ENCODE measurements at places on chromosomes 4 and X. TPM values are rescaled to one million over a fixed set of nuclear protein-coding genes. Genes with fewer than 3 reads are reported as not detected.

- no peak overlapping the region for H3K4me3 ChIP-seq
- H3K27ac ChIP-seq = no peak overlapping the region
- H3K4me1 ChIP-seq = no peaks in the 10 kb centered on the region
- DNase-seq = no peak
- H3K36me3 ChIP-seq = no peaks in the 10 kb centered on the region
Measured at GRCh38 chr4:188037003-188037713, 41.6 kb downstream of the ZFP42 start.

- H3K27ac ChIP-seq = no peak overlapping the region
- peaks cover 12% of the 10 kb centered on the region for H3K27me3 ChIP-seq
- no peak overlapping the region for H3K4me3 ChIP-seq
- peaks cover 10% of the 10 kb centered on the region for H3K4me1 ChIP-seq
- no peak for DNase-seq
Measured at GRCh38 chr4:16124232-16124631, 40.4 kb upstream of the PROM1 start.

- no peaks in the 10 kb centered on the region for H3K4me1 ChIP-seq
- no peak overlapping the region for H3K27ac ChIP-seq
- DNase-seq = no peak
- H3K36me3 ChIP-seq = no peaks in the 10 kb centered on the region
Measured at GRCh38 chr4:151223465-151223864, 53.5 kb upstream of the PRSS48 start.

KLHL5 gene
- 21.6 TPM for total RNA-seq

DNA sequence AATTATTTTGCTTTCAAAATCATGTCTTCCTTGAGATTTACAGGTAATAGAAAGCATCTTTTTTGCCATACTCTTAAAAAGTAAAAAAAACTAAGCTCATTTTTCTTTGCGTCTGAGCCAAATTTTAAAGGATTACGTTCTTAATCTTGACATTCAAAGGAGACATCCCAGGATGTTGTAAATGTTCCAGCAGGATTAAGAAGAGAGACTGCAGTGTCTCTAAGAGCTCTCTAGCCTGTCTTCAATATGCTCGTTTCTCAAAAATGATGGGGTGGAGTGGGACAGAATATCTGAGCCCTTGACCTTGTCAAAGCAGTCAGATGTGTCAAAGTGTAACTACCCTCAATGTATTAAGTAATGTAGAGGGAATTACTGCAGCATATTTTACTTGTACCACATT lies 363.3 kb downstream of the PCDH7 start:
- DNase-seq = no peak
- no peak overlapping the region for H3K4me3 ChIP-seq

CT45A8 gene
- not detected for total RNA-seq

DNA sequence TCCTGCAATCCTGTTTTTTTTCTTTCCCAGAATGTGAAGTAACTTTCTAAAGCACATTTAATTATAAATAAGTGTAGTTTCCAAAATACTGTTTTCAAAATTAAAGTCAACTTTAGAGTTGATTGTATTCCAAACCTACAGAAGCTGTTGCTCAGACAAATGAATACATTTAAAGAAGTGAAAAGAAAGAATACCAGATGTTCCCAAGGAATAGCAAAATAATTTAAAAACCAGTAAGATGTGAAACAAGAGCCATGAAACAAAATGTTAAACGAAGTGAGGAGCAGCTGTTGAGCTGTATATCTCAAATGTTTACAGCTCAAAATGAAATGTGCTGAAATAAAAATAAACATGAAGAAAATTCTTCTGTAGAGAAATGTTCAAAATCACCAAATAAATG lies 627.4 kb upstream of the NDST4 start:
- DNase-seq = no peak
- H3K27ac ChIP-seq = no peak overlapping the region
- no peak overlapping the region for H3K4me3 ChIP-seq
- no peaks in the 10 kb centered on the region for H3K36me3 ChIP-seq
- H3K4me1 ChIP-seq = no peaks in the 10 kb centered on the region

DNA sequence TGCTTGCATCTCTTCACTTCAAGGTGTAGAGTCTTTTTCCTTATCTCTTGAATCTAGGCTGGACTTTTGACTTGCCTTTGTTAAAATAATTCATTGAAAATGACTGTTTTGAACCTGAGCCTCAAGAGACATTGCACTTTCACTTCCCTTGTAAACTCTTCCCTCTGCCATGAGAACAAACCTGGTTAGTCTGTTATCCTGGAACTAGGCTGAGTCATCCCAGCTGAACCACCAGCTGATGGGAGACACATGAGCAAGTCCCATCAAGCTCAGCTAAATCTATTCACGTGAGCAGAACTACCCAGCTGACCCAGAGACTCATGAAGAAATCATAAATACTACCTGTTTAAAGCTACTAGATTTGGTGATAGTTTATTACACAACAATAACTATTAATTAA lies 202.3 kb upstream of the CENPE start:
- no peaks in the 10 kb centered on the region for H3K36me3 ChIP-seq
- DNase-seq = no peak
- H3K27ac ChIP-seq = no peak overlapping the region
- H3K4me1 ChIP-seq = no peaks in the 10 kb centered on the region
- H3K27me3 ChIP-seq = no peaks in the 10 kb centered on the region
- no peak overlapping the region for H3K4me3 ChIP-seq

GRCh38 chr4:27085396-27085795 lies 224.8 kb downstream of the STIM2 start:
- H3K4me1 ChIP-seq = peaks cover 5% of the 10 kb centered on the region
- no peak overlapping the region for H3K4me3 ChIP-seq
- no peaks in the 10 kb centered on the region for H3K36me3 ChIP-seq
- H3K27ac ChIP-seq = no peak overlapping the region
- H3K27me3 ChIP-seq = peaks cover 48% of the 10 kb centered on the region

GRCh38 chr4:132818091-132818490 lies 331.0 kb upstream of the PCDH10 start:
- H3K27ac ChIP-seq = no peak overlapping the region
- H3K36me3 ChIP-seq = no peaks in the 10 kb centered on the region
- no peaks in the 10 kb centered on the region for H3K4me1 ChIP-seq
- no peaks in the 10 kb centered on the region for H3K27me3 ChIP-seq

GRCh38 chr4:86013621-86014020 lies 346.2 kb downstream of the MAPK10 start:
- no peaks in the 10 kb centered on the region for H3K27me3 ChIP-seq
- no peak overlapping the region for H3K4me3 ChIP-seq
- DNase-seq = no peak
- H3K27ac ChIP-seq = no peak overlapping the region
- no peaks in the 10 kb centered on the region for H3K4me1 ChIP-seq
- H3K36me3 ChIP-seq = no peaks in the 10 kb centered on the region

DNA sequence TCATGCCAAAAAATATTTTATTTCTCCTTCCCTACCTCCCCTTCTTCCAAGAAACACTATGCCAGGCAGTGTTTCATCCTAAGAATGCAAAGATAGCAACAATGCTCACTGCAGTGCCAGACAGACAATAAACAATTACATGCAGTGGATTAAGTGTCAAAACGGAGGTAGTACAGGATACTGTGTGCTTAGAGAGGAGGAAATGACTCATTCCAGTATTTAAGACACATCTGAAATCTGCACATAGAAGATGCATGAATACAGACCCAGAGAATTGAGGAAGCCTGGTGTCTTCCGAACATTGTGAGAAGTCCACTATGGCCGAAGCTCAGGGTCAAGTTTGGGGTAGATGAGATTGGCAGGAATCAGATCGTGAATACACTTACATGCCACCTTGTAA lies 326.4 kb downstream of the PPP3CA start:
- H3K4me3 ChIP-seq = peak overlapping the region; percentile 63
- peaks cover 32% of the 10 kb centered on the region for H3K36me3 ChIP-seq
- peaks cover 65% of the 10 kb centered on the region for H3K4me1 ChIP-seq
- peak; percentile 47 for DNase-seq

DNA sequence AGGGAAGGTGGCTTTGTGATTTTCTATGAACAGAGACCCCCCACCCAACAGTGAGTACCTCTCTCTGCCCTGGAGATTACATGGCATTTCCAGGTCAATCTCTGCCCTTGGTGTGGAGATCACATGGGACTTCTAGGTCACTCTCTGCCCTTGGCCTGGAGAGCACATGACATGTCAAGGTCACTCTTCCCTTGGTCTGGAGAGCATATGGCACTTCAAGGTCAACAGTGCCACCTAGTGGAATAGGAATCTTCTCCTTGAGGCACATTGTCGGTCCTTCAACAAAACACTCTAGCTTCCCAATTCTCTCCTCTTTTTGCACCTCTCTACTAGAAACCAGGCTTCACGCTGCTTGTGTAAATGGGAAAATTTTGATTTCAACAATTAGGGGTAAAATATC lies 66.2 kb upstream of the TACR3 start:
- no peaks in the 10 kb centered on the region for H3K27me3 ChIP-seq
- no peaks in the 10 kb centered on the region for H3K4me1 ChIP-seq
- H3K36me3 ChIP-seq = no peaks in the 10 kb centered on the region
- no peak overlapping the region for H3K4me3 ChIP-seq

DNA sequence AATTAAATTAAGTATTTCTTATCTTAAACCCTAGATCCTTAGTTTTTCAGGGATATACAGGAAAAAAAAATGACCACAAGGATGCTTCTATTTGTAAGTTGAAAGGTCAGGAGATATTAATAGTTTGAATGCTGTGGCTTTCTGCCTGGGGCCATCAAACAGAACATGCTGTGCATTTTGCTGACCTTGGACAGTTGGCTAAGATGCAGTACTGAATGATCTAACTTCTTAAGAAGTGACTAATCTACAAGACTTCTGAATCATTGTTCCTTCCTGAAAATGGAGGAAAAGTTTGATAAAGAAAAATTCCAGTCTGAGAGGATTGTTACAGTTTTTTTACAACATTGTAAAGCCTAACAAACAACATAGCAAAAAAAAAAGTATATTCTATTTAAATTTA lies 237.8 kb upstream of the JADE1 start:
- H3K4me3 ChIP-seq = no peak overlapping the region
- no peaks in the 10 kb centered on the region for H3K4me1 ChIP-seq
- no peak for DNase-seq
- no peaks in the 10 kb centered on the region for H3K36me3 ChIP-seq

HSFX1 gene
- total RNA-seq = 0.80 TPM

GRCh38 chrX:16671005-16671404 lies 21.0 kb downstream of the S100G start:
- H3K36me3 ChIP-seq = no peaks in the 10 kb centered on the region
- H3K27ac ChIP-seq = no peak overlapping the region
- DNase-seq = no peak

- peaks cover 18% of the 10 kb centered on the region for H3K4me1 ChIP-seq
- no peak for DNase-seq
Measured at GRCh38 chr4:37882665-37883296, 8.1 kb upstream of the TBC1D1 start.
